Progenitor cell of endocrine pancreas (in vitro differentiated cells): ENCODE measurements at places on chromosomes 12 and 14. TPM values are rescaled to one million over a fixed set of nuclear protein-coding genes. Genes with fewer than 3 reads are reported as not detected.

DNA sequence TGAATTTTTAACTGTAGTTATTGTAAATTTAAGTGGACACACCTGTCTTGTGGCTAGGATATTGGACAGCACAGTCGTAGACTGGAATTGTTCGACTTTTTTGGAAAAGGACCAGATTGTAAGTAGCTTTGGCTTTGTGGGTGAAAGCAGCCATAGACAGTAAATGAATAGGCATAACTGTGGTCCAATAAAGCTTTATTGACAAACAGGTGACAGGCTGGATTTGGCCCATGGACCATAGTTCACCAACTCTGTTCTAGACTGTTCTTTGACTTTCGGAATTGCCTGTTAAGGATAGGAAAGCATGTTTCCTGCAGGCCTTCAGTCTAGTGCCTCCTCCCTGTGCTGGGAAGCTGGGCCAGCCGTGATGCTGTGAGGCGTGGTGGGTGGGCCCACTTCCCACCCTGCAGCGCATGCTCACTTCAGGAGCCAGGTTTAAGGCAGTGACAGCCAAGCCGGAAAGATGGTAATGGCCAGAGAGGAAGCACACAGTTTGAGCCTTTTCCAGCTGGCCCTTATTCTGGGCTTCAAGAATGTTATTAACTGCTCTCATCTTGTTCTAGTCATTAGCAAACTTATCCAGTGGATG lies 51.8 kb downstream of the PPP2R5C start:
- no peak overlapping the region for H3K4me3 ChIP-seq
- H3K27ac ChIP-seq, result peak overlapping the region; percentile 68
- no peaks in the 10 kb centered on the region for H3K27me3 ChIP-seq
- H3K36me3 ChIP-seq, result peaks cover 5% of the 10 kb centered on the region
- H3K4me1 ChIP-seq, result peaks cover 37% of the 10 kb centered on the region

DNA sequence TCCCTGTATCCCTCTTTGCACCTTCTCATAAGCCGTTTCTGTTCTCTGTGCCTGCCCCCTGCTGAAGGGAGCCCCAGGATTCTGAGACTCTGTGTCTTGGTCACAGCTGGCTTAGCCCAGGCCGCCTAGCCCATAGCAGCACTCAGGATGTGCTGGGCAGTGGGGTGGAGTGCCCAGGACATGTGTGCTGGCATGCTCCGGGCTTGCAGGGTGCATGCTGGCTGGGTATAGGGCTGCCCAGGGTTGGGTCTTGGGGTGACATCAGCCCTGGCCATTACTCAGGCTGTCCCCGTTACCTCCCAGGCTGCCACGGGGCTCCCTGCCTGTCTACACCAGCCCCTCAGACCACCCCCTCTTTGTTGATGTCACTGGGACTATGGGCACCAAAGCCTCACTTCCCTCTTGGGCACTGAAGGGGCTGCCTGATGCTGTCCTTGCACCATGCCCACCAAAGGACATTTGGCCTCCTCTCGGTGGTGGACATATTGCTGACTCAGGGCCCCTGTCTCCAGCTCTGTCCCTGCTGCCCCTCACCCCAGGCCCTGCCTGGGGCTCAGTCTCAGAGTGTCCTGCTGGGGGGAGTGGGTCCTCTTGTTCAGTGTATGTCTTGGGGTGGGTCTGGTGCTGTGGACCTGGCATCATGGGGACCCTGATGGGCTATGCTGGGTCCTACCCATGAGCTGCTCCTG lies 2.4 kb downstream of the CEP170B start:
- no peaks in the 10 kb centered on the region for H3K27me3 ChIP-seq
- no peak overlapping the region for H3K27ac ChIP-seq
- peak overlapping the region; percentile 80 for H3K4me3 ChIP-seq
- peaks cover 3% of the 10 kb centered on the region for H3K36me3 ChIP-seq

GRCh38 chr14:105292826-105293711 lies 7.7 kb downstream of the BRF1 start:
- no peak overlapping the region for H3K27ac ChIP-seq
- peaks cover 2% of the 10 kb centered on the region for H3K4me1 ChIP-seq
- H3K27me3 ChIP-seq, result no peaks in the 10 kb centered on the region
- no peaks in the 10 kb centered on the region for H3K36me3 ChIP-seq
- no peak for DNase-seq

- H3K4me3 ChIP-seq, result no peak overlapping the region
- no peak overlapping the region for H3K27ac ChIP-seq
- peaks cover 53% of the 10 kb centered on the region for H3K27me3 ChIP-seq
These were observed 5.7 kb downstream of the SHMT2 start for GRCh38 chr12:57235017-57235727.

- H3K36me3 ChIP-seq, result no peaks in the 10 kb centered on the region
- H3K4me3 ChIP-seq, result no peak overlapping the region
- H3K27me3 ChIP-seq, result no peaks in the 10 kb centered on the region
- DNase-seq, result no peak
- no peak overlapping the region for H3K27ac ChIP-seq
These were observed 1472.5 kb upstream of the SEL1L start for GRCh38 chr14:83006121-83006670.

DNA sequence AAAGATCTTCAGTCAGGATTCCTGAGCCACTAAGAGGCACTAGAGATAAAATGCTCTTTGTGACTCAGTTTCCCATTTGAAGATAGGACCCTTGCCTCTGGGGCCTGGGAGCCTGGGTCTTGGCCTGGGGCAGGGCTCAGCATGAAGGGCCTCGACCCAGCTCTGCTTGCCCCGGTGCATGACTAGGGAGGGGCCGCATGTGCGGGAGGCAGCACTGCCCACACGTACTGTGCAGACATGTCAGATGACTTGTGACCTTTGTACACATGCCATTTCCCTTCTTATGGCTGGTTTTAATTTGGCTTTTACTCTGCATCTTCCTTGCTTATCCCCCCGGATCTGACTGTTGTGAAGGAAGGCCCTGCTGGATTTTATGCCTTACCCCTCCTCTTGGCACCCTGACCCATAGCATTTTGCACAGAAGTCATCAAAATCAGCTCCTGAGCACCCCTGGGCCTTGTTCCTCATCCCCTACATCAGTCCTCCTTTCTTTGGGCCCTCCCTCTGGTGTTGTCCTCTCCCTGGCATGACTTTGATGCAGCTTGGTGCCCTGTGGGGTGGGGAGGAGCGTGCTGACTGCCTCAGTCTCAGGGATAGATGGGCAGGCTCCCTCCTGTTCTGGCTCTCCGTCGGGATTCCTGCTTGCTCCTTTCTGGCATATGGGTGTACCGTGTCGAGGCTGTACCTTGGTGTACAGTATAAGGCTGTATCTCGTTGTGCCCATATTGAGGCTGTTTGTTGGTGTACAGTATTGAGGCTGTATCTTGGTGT lies 4.4 kb downstream of the CLSTN3 start:
- peaks cover 25% of the 10 kb centered on the region for H3K4me1 ChIP-seq
- H3K27me3 ChIP-seq, result no peaks in the 10 kb centered on the region
- DNase-seq, result no peak
- no peak overlapping the region for H3K27ac ChIP-seq

GRCh38 chr12:132314516-132315233 lies 14.7 kb downstream of the GALNT9 start:
- H3K4me3 ChIP-seq, result no peak overlapping the region
- DNase-seq, result no peak
- H3K4me1 ChIP-seq, result no peaks in the 10 kb centered on the region

DNA sequence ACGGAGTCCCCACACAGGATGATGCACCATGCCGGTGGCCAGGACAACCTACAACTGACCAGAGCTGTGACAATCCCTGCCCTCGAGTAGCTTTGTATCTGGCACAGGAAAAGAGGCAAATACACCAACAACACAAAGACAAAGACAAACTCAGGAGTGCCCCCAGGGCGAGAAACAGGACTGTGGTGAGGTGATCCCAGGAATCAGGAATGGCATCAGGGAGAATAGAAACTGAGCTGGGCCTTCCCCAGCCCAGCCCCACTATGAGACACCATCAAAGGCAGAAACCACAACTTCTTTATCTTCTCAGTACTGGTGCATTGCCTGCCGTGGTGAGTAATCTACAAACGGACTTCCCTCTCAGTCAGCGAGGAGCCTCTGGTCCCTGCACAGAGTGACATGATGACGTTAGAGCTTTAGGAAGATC lies 157.7 kb downstream of the TTC7B start:
- H3K27ac ChIP-seq, result no peak overlapping the region
- H3K4me3 ChIP-seq, result no peak overlapping the region
- H3K27me3 ChIP-seq, result no peaks in the 10 kb centered on the region
- no peaks in the 10 kb centered on the region for H3K4me1 ChIP-seq
- DNase-seq, result no peak

GRCh38 chr14:77542421-77543239 lies 44.0 kb upstream of the ISM2 start:
- DNase-seq, result no peak
- no peaks in the 10 kb centered on the region for H3K27me3 ChIP-seq
- H3K36me3 ChIP-seq, result peaks cover 7% of the 10 kb centered on the region
- no peak overlapping the region for H3K4me3 ChIP-seq
- peak overlapping the region; percentile 4 for H3K27ac ChIP-seq

DNA sequence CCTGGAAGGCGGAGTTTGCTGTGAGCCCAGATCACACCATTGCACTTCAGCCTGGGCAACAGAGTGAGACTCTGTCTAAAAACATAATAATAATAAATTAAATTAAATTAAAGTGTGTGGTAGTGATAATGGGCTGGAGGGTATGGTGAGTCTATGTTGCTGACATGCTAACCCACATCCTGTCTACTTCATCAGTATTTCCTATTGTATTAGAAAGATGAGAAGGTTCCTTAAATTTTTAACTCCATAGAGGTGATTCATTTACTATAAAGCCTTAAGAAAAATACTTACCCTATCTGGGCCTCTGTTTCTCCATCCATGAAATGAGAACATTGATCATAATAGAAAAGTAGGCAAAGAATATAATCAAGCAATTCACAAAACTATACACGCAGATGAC lies 280.5 kb downstream of the FBXL14 start:
- H3K27ac ChIP-seq, result no peak overlapping the region
- peaks cover 25% of the 10 kb centered on the region for H3K4me1 ChIP-seq
- DNase-seq, result no peak
- H3K4me3 ChIP-seq, result no peak overlapping the region
- H3K36me3 ChIP-seq, result peaks cover 36% of the 10 kb centered on the region
- no peaks in the 10 kb centered on the region for H3K27me3 ChIP-seq

- no peak overlapping the region for H3K4me3 ChIP-seq
- no peaks in the 10 kb centered on the region for H3K36me3 ChIP-seq
- H3K4me1 ChIP-seq, result no peaks in the 10 kb centered on the region
- H3K27ac ChIP-seq, result no peak overlapping the region
- H3K27me3 ChIP-seq, result peaks cover 47% of the 10 kb centered on the region
- no peak for DNase-seq
These were observed 6.6 kb downstream of the KRT6A start for GRCh38 chr12:52486166-52487105.

DNA sequence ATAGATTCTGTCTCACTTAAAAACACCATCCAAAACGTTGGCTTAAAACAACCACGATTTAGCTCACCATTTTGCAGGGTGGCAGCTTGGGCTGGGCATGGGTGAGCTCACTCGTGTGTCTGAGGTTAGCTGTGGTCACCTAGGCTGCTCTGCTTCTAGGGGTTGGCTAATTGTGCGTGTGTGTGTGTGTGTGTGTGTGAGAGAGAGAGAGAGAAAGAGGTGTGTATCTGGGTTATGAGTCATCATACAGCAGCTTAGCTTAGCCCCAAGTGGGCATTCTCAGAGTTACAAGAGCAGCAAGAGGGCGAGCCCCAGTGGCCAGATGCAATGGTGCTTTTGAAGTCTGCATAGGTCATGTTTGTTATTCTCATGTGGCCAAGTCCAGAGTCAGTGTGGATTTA lies 6.0 kb downstream of the FBXW8 start:
- H3K27me3 ChIP-seq, result no peaks in the 10 kb centered on the region
- peaks cover 3% of the 10 kb centered on the region for H3K36me3 ChIP-seq
- H3K27ac ChIP-seq, result peak overlapping the region; percentile 92
- DNase-seq, result no peak
- no peak overlapping the region for H3K4me3 ChIP-seq
- peaks cover 54% of the 10 kb centered on the region for H3K4me1 ChIP-seq

- no peak overlapping the region for H3K27ac ChIP-seq
- no peaks in the 10 kb centered on the region for H3K36me3 ChIP-seq
- H3K4me3 ChIP-seq, result no peak overlapping the region
- peaks cover 25% of the 10 kb centered on the region for H3K4me1 ChIP-seq
- H3K27me3 ChIP-seq, result no peaks in the 10 kb centered on the region
These were observed 86.5 kb upstream of the SLC38A2 start for GRCh38 chr12:46459111-46459510.

- H3K27me3 ChIP-seq, result no peaks in the 10 kb centered on the region
- no peak overlapping the region for H3K27ac ChIP-seq
- DNase-seq, result no peak
- H3K36me3 ChIP-seq, result peaks cover 2% of the 10 kb centered on the region
These were observed 104.7 kb downstream of the PRKCH start for GRCh38 chr14:61426048-61426447.

- H3K27me3 ChIP-seq, result no peaks in the 10 kb centered on the region
- H3K27ac ChIP-seq, result peak overlapping the region; percentile 31
- H3K4me3 ChIP-seq, result no peak overlapping the region
- peaks cover 6% of the 10 kb centered on the region for H3K4me1 ChIP-seq
These were observed 7.0 kb downstream of the SLIRP start for GRCh38 chr14:77714926-77715325.

GRCh38 chr12:3772380-3772779 lies 19.5 kb upstream of the CRACR2A start:
- H3K27ac ChIP-seq, result no peak overlapping the region
- peaks cover 13% of the 10 kb centered on the region for H3K27me3 ChIP-seq
- peaks cover 23% of the 10 kb centered on the region for H3K4me1 ChIP-seq

- H3K36me3 ChIP-seq, result no peaks in the 10 kb centered on the region
- no peaks in the 10 kb centered on the region for H3K4me1 ChIP-seq
- no peak overlapping the region for H3K4me3 ChIP-seq
- H3K27ac ChIP-seq, result no peak overlapping the region
These were observed 33.8 kb downstream of the SPTB start for GRCh38 chr14:64845878-64846277.

- no peak overlapping the region for H3K4me3 ChIP-seq
- DNase-seq, result no peak
- peaks cover 3% of the 10 kb centered on the region for H3K4me1 ChIP-seq
- no peaks in the 10 kb centered on the region for H3K27me3 ChIP-seq
- H3K36me3 ChIP-seq, result peaks cover 5% of the 10 kb centered on the region
These were observed 27.8 kb downstream of the SNRNP35 start for GRCh38 chr12:123485756-123486155.

Gene MYF5
- total RNA-seq, result not detected in 2 replicates

Gene TSHR
- 0.24 TPM in 1 of 2 replicates, not detected in the other for total RNA-seq

Gene TMEM179
- 8.1 and 9.2 TPM in 2 replicates for total RNA-seq

Gene PLXNC1
- 25.4 and 25.7 TPM in 2 replicates for total RNA-seq

Gene TAS2R8
- 0.24 TPM in 1 of 2 replicates, not detected in the other for total RNA-seq

Gene INHBE
- 1.2 and 2.0 TPM in 2 replicates for total RNA-seq

Gene SRRM4
- total RNA-seq, result 2.1 and 2.4 TPM in 2 replicates

Gene AMIGO2
- total RNA-seq, result 9.3 and 10.7 TPM in 2 replicates

Gene CPNE6
- not detected in 2 replicates for total RNA-seq

Gene HOXC11
- total RNA-seq, result not detected in 2 replicates

Gene SSPN
- total RNA-seq, result 2.1 and 2.8 TPM in 2 replicates

Gene PMCH
- not detected in 2 replicates for total RNA-seq

Gene PTPN6
- total RNA-seq, result 65.4 and 70.2 TPM in 2 replicates
